ENCODE measurements at places on chromosomes 1 and 21.

- no peak for DNase-seq
Observed at GRCh38 chr1:83015163-83015562, 983.8 kb downstream of the TTLL7 start.

DNA sequence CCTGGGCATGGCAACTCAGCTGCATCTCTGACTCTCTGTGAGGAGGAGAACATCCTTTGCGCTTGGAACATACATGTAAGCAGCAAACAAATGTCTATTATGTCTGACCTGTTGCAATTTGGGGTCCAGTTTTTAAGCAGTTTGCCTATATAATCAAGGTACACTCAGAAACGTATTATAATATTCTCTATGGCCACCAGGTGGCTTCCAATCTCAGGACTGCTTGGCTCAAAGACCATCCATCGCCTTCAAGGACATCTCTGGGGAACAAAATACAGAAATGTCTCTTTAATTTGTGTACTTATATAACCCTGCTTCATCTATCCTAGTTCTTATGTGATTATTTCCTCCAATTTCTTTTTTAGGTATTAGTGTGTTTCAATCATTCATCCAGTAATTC lies 227.2 kb downstream of the OLFM3 start:
- no peak for DNase-seq

GRCh38 chr1:211323156-211324063 lies 3.2 kb upstream of the TRAF5 start:
- DNase-seq = peak; percentile 72

GRCh38 chr1:160744852-160745520 lies 5.9 kb downstream of the SLAMF7 start:
- no peak for DNase-seq

- DNase-seq = no peak
Observed at GRCh38 chr1:241678536-241678935, 26.5 kb downstream of the WDR64 start.

DNA sequence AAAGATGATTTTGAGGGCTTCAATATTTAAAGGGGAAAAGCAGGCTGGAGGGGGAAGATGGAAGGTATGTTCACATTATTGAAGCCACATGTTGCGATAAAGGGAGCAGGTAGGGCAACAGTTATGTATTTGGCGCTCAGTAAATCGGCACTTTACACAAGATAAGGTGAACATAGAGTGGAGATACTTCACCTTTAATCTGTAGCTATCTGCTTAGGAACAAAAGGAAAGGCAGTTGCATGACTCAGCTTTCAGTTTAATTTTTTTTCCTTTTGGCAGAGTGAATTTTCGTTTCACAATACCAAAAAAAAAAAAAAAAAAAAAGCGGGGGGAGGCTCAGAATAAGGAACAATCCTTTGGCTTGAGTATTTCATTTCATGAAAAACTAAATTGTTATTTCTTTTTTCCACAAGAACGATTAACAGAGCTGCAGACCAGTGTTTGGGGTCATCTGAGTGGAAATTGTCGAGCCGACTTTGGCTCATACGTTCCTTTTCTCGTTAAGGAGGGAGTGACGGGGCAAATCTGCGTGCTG lies 1.1 kb upstream of the COQ8A start:
- peak; percentile 59 for DNase-seq

- no peak for DNase-seq
Observed at GRCh38 chr1:15077384-15077783, 76.2 kb upstream of the TMEM51 start.

DNA sequence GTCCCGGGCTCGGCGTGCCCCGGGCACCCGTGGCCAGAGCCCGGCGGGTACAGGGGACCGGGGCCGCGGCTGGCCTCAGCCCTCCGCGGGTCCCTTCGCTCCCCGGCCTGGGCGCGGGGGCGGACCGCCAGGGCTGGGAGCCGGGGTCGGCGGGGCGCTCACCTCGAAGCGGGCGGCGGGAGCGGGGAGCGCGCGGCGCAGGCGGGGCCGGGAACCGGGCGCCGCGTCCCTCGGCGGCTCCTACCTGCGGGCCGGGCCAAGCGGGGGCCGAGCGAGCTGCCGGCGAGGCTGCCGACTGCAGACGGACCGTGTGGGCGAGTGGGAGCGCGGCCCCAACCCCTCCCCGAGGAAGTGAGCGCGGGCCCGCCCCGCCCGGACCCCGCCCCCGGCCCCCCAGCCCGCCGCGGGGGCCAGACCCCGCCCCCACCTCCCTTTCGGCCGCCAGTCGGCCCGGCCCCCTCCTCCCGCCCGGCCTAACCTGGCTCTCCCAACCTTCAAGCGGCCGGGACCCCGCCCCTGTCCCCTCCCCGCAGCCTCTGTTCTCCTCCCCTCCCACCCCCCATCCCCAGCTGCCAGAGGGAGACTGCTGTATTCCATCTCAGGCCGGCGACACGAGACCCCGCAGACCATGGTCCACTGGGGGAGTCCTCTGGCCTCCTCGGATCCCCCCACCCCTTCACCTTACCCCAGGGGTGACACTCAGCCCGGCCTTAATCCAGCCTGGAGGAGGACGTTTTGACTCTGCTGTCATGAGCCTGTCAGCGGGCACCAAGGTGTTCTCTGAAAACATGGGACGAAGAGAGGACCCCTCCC lies at the start of gene FHL3:
Gene FHL3 (minus strand): TSS at position 320 of the 813 bp plus-strand sequence. CDS start 6,102 bp downstream, outside the sequence.
- DNase-seq = peak; percentile 63

DNA sequence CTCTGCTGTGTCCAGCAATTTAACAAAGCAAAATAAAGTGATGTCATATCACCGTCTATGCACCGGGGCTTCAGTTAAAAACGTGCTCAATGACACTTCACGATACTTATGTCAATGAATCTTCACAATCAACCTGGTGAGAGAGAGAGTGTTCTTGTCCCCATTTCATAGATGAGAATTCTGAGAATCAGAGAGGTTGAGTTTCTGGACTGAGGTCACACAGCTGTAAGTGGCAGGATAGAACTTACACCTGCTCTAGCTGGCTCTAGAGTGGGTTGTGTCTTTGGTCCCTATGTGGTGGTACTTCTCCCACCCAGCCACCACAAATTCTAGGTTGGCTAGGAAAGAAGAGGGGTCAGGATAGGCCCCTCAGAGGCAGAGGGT lies 5.2 kb downstream of the NTRK1 start:
- no peak for DNase-seq

GRCh38 chr1:47317841-47318240 lies 3.9 kb upstream of the STIL start:
- peak; percentile 98 for DNase-seq

DNA sequence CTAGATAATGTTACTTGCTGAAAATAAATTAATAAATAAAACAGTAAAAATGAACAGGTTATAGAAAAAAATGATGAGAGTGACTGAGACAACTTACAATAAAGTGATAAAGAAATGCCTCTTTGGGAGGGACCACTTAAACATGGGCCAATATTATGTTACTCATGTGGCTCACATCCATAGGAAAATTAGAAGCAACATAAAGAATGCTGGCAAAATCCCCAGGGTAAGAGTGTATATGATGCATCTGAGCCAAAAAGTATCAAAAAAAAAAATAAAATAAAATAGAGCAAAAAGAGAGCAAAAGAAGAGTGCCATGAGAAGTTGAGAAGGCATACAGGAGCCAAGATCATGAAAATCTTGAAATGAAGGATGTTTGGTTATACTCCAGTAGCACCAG lies 818.0 kb downstream of the LTN1 start:
- no peak for DNase-seq

DNA sequence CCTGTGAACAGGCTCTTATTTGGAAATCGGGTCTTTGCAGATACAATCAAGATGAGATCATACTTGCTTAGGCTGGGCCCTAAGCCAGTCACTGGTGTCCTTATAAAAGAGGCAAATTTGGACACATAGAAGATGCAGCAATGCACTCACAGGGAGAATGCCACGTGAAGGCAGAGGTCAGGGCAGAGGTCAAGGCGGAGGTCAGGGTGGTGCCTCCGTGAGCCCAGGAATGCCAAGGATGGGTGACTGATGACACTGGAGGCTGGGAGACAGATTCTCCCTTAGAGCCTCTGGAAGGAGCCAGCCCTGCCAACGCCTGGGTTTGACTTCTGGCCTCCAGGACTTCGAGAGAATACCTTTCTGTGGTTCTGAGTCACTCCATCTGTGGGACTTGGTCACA lies 22.8 kb upstream of the C1orf174 start:
- DNase-seq = no peak

DNA sequence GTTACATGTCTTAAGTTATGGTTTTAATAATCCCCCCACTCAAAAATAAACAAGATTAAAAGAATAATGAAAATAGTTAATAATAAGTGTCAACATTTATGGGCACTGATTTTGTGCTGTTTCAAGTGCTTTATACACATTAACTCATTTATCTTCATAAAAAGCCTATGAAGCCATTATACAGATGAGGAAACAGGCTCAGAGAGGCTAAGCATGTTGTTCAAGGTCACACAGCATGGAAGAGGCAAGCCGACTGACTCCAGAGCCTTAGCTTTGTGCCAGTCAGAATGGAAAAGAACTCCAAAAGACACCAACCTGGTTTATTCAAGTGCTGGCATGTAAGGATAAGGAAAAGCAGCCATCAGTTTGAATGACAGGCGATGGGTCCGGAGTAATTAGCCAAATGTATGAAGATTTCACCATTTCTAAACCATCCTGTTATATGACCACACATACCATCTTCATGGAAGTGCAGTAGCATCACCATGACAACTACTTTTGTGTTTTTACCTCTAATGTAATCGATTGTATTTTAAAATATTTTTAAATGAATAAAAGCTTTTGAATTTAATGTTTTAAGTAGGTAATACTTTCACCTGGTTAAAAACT lies 14.4 kb upstream of the ID3 start:
- DNase-seq = no peak

DNA sequence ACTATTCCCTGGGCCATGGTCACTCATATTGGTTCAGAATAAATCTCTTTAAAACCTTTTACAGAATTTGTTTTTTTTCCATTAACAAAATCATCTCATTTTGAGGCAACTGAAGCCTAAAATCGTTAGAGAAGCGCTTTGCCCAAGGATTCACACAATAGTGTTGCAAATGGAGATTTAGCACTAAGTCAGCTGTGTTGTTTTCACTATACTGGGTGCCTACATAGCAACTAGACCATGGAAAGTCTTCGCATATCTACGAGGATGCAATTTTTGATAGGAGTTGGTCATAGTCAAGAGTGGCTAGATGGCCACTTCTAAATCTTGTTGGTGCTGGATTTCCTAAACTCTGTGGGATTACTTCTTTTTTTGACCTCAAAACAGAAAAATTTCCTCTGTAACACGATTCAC lies 530 bp upstream of the TIPRL start:
- DNase-seq = no peak

- peak; percentile 70 for DNase-seq
Observed at GRCh38 chr1:246417152-246417812, 89.8 kb downstream of the SMYD3 start.

DNA sequence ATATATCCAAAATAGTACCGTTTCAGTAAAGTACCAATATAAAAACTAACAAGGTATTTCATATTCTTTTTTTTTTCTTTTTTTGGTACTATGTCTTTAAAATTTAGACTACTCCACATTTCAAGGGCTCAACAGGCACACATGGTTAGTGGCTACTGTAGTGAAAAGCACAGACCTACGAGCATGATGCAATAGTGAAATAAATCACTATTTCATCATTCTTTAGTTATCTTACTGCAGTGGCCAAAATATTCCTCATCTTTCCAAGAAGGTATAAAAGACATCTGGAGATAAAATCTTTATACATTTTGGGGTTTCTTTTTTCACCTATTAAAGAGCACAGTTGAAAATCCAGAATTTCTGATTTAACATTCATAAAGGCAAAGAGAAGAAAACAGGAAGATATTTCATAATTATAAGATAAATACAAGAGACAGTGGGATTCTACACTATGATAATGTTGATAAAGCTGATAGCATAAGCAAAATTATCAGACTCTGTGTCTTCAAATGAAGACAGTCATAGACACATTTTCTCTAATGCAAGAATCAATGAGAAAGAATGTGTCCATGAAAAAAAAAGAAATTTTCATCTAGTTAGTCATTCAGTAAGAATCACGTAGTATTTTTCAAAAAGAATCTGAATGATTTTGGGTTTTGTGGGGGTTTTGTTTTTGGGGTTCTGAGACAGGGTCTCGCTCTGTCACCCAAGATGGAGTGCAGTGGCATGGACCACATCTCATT lies 41.9 kb downstream of the CEP170 start:
- DNase-seq = peak; percentile 75

GRCh38 chr1:204615881-204616280 lies 69.7 kb downstream of the LRRN2 start:
- DNase-seq = no peak

GRCh38 chr21:24188506-24188905 lies 1418.8 kb downstream of the MRPL39 start:
- no peak for DNase-seq

DNA sequence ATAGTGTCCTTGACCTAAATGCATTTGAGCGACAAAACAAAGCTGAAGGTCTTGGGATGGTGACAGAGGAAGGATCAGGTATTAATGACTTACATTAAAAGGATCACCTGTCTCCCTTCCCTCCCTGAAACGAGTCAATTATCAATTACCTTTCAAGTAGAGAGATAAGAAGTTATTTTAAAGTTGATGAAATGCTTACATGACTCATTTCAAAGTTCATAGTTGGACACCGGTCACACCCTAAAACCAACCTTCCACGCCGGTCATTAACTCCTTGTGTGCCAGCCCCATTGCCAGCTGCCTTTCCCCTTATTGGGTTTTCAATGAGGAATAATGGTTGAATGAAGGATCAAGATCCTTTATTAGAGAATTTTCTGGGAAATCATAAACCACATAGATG lies 129.8 kb downstream of the ZP4 start:
- no peak for DNase-seq

DNA sequence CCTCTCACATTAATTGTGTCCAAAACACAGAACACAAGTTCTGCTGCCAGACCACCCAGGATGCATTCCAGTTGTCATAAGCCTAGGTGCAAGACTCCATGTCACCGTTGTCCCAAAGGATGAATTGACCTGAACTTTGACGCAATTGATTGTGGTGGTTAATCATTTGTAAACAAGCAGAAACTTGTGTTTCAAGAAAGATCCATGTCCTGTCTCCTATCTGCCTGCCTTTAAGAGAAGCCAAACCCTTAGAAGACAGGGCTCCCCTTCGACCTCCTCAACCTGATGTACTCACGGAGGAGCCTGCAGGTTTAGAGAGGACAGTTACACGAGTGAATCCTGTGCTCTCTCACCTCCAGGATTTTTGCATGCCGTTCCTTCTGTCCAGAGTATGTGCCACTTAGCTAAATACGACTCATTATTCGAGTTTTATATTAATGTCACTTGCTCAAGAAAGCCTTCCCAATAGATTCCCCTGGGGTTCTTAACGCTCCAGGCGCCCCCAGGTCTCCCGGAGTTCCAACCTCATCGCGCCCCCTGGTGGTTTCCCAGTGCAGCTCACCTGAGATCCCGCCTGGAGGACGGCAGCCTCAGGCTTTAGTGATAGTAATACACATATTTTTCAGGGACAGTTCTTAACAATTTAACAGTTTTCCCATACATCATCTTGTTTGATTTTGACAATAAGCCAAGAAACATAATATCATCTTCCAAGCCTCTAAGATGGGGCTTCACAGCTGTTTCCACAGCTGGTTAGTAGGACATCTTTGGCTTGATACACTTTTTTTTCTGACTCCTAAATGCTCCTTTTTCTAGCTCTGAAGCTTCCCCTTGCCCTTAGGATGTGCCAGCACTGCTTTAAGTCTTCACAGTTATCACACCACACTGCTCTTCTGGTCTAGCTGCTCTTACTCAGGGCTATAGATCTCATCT lies 2.4 kb upstream of the C8B start:
- DNase-seq = peak; percentile 47

- DNase-seq = no peak
Observed at GRCh38 chr1:9250411-9251381, 16.1 kb downstream of the H6PD start.

- DNase-seq = no peak
Observed at GRCh38 chr1:17639703-17640340, 100.3 kb downstream of the ARHGEF10L start.

GRCh38 chr1:212515329-212515760 lies 82.6 kb downstream of the NENF start:
- no peak for DNase-seq

Measured in EH (cell line).